ENCODE measurements at places on chromosomes 1 and 21. TPM values are rescaled to one million over a fixed set of nuclear protein-coding genes. Genes with fewer than 3 reads are reported as not detected.

DNA sequence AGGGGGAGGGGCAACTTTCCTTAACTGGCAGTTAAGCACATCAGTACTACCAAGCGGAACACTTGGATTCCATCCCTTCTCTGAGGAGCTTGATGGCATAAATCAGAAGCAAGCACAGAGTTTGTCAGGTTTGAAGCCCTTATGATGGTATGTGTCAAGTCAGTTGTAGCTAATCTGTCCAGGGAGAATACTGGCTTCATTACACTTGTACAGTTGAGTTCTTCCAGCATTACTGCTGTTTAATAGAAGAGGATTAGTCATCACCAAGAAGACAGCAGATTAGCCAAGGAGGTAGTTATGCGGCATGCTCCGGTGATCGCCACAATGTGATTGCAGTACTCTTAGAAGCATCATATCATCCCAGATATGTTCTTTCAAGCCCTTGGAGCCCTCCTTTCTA, 2.1 kb upstream of the TDRD5 start:
- H3K36me3 ChIP-seq, result no peaks in the 10 kb centered on the region
- no peak overlapping the region for H3K27ac ChIP-seq
- H3K4me1 ChIP-seq, result no peaks in the 10 kb centered on the region
- no peaks in the 10 kb centered on the region for H3K27me3 ChIP-seq
- no peak overlapping the region for H3K4me3 ChIP-seq

DNA sequence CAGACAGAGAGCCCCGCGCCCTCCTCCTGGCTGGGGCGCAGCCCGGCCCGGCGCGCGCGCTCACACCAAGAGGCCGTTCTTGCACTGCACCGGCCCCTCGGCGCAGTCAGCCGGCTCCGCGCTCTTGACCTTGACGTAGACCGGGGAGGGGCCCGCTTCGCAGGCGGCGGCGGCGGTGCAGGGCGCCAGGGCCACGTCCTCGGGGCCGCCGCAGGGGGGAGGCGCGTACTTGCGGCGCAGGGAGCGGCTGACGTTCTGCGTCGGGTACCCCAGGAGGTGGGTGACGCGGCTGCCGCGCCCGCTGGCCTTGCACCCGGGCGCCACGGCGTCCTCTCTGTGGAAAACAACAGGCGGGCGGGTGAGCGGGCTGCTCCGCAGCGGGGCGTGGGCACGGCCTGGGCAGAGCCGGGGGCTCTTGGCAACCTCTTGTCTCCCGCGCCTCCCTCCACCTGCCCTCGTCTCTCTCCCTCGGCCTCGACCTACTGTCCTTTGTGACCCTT, 7.7 kb downstream of the VSIG8 start:
- peaks cover 5% of the 10 kb centered on the region for H3K4me1 ChIP-seq
- peak; percentile 75 for DNase-seq
- peaks cover 3% of the 10 kb centered on the region for H3K27me3 ChIP-seq
- no peaks in the 10 kb centered on the region for H3K36me3 ChIP-seq

DNA sequence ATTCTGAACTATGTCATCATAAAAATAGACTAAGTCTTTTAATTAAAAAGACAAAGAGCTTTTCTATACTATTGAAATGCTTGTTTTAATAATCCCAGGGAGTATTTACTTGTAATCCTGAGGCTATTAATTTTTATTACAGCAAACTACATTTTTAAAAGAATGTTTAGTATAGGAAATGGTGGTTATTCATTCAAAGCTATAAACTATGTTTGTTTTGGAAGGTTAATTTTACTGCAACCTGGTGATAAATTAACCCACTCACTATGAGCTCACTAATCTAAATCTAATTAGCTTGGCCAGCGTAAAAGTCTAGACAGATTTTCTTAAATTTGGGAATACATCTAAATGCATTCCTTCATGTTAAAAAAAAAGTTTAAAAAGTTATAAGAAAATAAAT, 13.8 kb upstream of the EYA3 start:
- no peaks in the 10 kb centered on the region for H3K27me3 ChIP-seq
- H3K36me3 ChIP-seq, result no peaks in the 10 kb centered on the region

GRCh38 chr1:1606232-1606631, 6.3 kb upstream of the FNDC10 start:
- no peak overlapping the region for H3K4me3 ChIP-seq
- H3K36me3 ChIP-seq, result no peaks in the 10 kb centered on the region
- H3K27me3 ChIP-seq, result peaks cover 2% of the 10 kb centered on the region
- peaks cover 26% of the 10 kb centered on the region for H3K4me1 ChIP-seq

DNA sequence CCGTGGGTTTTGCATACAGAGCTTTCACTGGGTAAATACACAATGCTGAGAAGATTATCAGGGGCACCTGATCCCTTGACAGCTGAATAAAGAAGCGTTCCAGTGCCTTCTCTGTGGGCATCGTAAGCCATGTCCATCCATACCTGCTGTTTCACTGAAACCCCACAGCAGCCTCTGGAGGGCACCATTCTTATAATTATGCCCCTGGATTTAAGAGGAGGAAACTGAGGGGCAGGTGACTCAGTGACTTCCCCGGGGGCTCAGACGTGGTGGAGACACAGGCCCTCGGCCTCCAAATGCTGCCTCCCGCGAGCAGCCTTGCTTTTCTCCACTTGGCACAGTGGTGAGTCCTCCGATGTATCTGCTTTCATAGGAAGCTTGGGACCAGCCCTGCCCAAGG, 56.7 kb downstream of the B3GALT5 start:
- H3K4me1 ChIP-seq, result no peaks in the 10 kb centered on the region
- no peak overlapping the region for H3K27ac ChIP-seq
- no peak for DNase-seq

The CCDC27 gene
- total RNA-seq, result not detected

GRCh38 chr1:234296496-234296895, 76.8 kb upstream of the COA6 start:
- no peaks in the 10 kb centered on the region for H3K27me3 ChIP-seq
- H3K36me3 ChIP-seq, result no peaks in the 10 kb centered on the region
- no peak for DNase-seq
- H3K4me3 ChIP-seq, result no peak overlapping the region

The RGS21 gene
- total RNA-seq, result not detected

DNA sequence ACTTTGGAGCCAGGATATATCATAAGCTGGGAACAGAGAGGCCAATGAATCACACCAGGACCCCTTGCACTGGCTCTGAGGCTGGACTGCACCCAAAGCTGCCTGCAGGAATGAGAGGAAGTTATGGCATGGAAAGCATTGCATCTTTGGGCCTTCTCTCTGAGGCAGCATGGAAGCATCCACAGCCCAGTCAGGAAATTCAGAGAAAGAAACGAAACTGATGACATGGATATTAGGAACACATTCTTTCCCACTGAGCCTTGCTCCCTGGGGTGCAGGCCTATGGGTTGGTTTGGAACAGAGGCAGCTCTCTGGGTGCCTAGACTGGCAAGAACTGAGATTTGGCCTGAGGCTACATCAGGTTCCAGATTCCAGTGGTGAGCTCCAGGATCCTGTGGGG, 98.6 kb downstream of the NGF start:
- H3K27ac ChIP-seq, result no peak overlapping the region
- DNase-seq, result no peak
- no peak overlapping the region for H3K4me3 ChIP-seq
- peaks cover 2% of the 10 kb centered on the region for H3K27me3 ChIP-seq
- H3K4me1 ChIP-seq, result no peaks in the 10 kb centered on the region

The TRPM2 gene
- 1.6 TPM for total RNA-seq

DNA sequence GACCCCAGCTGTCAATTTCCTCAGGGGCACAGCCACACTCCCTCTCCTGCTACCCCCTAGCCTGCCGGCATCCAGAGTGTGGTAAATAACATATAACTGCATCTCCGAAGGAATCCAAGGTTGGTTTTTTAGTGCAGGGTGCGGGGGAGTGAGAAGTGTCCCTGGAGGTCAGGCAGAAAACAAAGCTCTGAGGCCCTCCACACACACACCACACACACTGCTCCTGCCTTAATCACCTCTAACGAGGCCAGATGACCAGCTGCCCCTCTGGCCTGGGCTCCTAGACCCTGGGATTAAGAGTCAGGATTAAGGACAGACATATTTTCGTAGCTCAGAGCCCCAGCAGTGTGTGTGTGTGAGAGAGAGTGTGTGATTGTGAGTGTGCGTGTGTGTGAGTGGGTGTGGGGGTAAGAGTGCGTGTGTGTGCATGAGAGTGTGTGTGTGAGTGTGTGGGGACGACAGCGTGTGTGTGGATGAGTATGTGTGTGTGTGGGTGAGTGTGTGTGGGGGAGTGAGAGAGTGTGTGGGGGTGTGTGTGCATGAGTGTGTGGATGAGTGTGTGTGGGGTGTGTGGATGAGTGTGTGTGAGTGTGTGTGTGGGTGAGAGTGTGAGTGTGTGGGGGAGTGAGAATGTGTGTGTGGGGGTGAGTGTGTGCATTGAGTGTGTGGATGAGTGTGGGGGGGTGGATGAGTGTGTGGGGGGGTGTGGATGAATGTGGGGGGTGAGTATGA, 14.6 kb downstream of the SDC3 start:
- H3K36me3 ChIP-seq, result no peaks in the 10 kb centered on the region
- peaks cover 3% of the 10 kb centered on the region for H3K27me3 ChIP-seq
- H3K4me3 ChIP-seq, result no peak overlapping the region
- peaks cover 13% of the 10 kb centered on the region for H3K4me1 ChIP-seq

GRCh38 chr1:97163591-97164275, 442.1 kb downstream of the PTBP2 start:
- H3K27me3 ChIP-seq, result no peaks in the 10 kb centered on the region
- peaks cover 14% of the 10 kb centered on the region for H3K4me1 ChIP-seq
- no peaks in the 10 kb centered on the region for H3K36me3 ChIP-seq
- H3K4me3 ChIP-seq, result no peak overlapping the region
- no peak overlapping the region for H3K27ac ChIP-seq
- peak; percentile 5 for DNase-seq

The NHLH2 gene
- total RNA-seq, result not detected

The AGMAT gene
- total RNA-seq, result 3.5 TPM

DNA sequence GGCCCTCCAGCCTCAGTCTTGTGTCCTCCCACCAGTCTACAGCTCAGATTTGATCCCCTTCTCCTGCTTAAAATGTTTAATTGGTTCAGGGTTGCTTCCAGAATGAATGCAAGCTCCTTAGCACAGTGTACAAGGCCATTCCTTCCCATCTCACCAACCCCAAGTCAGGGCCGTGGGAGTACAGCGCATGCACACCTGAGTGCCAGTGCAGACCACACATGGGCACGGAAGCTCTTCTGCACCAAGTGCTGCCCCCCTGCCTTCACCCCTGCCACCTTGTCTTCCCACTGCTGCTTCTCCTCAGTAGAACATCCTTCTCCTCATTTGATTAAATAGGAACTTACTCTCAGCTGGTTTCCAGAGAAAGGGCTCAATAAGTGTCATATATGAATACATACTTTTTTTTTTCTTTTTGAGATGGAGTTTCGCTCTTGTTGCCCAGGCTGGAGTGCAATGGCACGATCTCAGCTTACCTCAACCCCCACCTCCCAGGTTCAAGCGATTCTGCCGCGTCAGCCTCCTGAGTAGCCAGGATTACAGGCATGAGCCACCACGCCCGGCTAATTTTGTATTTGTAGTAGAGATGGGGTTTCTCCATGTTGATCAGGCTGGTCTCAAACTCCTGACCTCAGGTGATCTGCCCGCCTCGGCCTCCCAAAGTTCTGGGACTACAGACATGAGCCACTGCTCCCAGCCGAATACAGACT, 9.3 kb downstream of the PMF1 start:
- no peaks in the 10 kb centered on the region for H3K4me1 ChIP-seq
- H3K4me3 ChIP-seq, result no peak overlapping the region
- no peaks in the 10 kb centered on the region for H3K27me3 ChIP-seq
- H3K36me3 ChIP-seq, result peaks cover 25% of the 10 kb centered on the region

Measured in B cell (primary cell).